ENCODE measurements at places on chromosomes 4 and X. TPM values are rescaled to one million over a fixed set of nuclear protein-coding genes. Genes with fewer than 3 reads are reported as not detected.

The SLC4A4 gene
- total RNA-seq: 16.8 TPM

The IL2 gene
- not detected for total RNA-seq

The UGT2B10 gene
- total RNA-seq: not detected

- H3K27ac ChIP-seq: no peak overlapping the region
- no peak for DNase-seq
- H3K4me3 ChIP-seq: no peak overlapping the region
- no peaks in the 10 kb centered on the region for H3K36me3 ChIP-seq
- H3K27me3 ChIP-seq: no peaks in the 10 kb centered on the region
These were observed 98.2 kb upstream of the HHIP start for GRCh38 chr4:144547678-144548298.

GRCh38 chr4:85901500-85901899 is 426.6 kb downstream of the ARHGAP24 start:
- no peaks in the 10 kb centered on the region for H3K36me3 ChIP-seq
- no peaks in the 10 kb centered on the region for H3K27me3 ChIP-seq
- no peaks in the 10 kb centered on the region for H3K4me1 ChIP-seq
- H3K27ac ChIP-seq: no peak overlapping the region

- no peaks in the 10 kb centered on the region for H3K36me3 ChIP-seq
- H3K4me1 ChIP-seq: peaks cover 6% of the 10 kb centered on the region
- H3K4me3 ChIP-seq: no peak overlapping the region
- H3K27me3 ChIP-seq: no peaks in the 10 kb centered on the region
- peak; percentile 91 for DNase-seq
- H3K27ac ChIP-seq: peak overlapping the region; percentile 8
These were observed 84.0 kb downstream of the WWC2 start for GRCh38 chr4:183182873-183183725.

DNA sequence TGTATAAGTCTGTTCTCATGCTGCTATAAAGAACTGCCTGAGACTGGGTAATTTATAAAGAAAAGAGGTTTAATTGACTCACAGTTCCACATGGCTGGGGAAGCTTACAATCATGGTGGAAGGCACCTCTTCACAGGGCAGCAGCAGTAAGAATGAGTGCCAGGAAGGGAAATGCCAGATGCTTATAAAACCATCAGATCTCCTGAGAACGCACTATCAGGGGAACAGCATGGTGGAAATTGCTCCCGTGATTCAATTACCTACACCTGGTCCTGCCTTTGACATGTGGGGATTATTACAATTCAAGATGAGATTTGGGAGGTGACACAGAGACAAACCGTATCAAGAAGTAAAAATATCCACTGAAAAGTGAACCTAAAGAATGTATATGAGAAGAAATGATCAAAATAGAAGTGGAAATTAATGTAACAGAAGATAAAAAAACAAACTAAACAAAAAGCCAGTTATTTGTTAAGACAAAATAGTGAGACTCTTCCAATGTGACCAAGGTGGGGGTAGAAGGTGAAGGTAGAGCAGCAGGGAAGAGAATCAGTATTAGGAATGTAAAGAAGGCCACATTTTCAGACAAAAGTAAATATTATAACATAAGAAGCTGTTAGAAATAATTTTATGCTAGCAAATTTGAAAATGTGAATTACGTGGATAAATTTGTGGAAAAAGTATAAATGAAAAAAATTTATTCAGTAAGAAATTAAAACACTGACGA is 372.9 kb downstream of the NKX6-1 start:
- no peak for DNase-seq
- H3K4me1 ChIP-seq: no peaks in the 10 kb centered on the region
- no peaks in the 10 kb centered on the region for H3K27me3 ChIP-seq
- no peak overlapping the region for H3K27ac ChIP-seq
- H3K36me3 ChIP-seq: no peaks in the 10 kb centered on the region

GRCh38 chr4:10983268-10983667 is 298.7 kb upstream of the CLNK start:
- H3K36me3 ChIP-seq: no peaks in the 10 kb centered on the region
- H3K4me1 ChIP-seq: no peaks in the 10 kb centered on the region
- H3K27me3 ChIP-seq: no peaks in the 10 kb centered on the region
- H3K27ac ChIP-seq: no peak overlapping the region
- no peak for DNase-seq

DNA sequence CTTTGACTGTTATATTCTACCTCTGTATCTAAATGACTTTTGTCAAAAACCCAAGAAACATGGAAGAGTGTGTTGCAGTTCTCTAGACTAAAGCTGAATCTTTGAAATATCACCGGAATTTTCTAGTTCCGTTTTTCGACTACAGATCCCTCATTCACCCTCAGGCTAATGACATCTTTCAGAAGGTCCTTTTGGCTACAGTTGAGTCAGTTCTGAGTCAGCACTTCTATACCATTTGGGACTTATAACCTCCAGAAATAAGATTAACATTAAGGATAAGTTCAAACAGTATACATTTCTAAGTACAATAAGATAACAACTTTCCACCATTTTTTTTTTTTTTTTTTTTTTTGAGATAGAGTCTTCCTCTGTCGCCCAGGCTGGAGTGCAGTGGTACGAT is 331.0 kb upstream of the CPXCR1 start:
- no peak overlapping the region for H3K27ac ChIP-seq
- no peaks in the 10 kb centered on the region for H3K4me1 ChIP-seq
- no peaks in the 10 kb centered on the region for H3K36me3 ChIP-seq

GRCh38 chr4:28518561-28519165 is 1658.0 kb downstream of the STIM2 start:
- H3K36me3 ChIP-seq: no peaks in the 10 kb centered on the region
- peak; percentile 76 for DNase-seq
- H3K27me3 ChIP-seq: no peaks in the 10 kb centered on the region
- no peaks in the 10 kb centered on the region for H3K4me1 ChIP-seq
- H3K27ac ChIP-seq: no peak overlapping the region
- no peak overlapping the region for H3K4me3 ChIP-seq

- H3K27me3 ChIP-seq: no peaks in the 10 kb centered on the region
- H3K4me1 ChIP-seq: no peaks in the 10 kb centered on the region
- no peak overlapping the region for H3K4me3 ChIP-seq
- DNase-seq: no peak
- H3K36me3 ChIP-seq: no peaks in the 10 kb centered on the region
These were observed 47.7 kb downstream of the ARHGEF38 start for GRCh38 chr4:105599932-105600655.

DNA sequence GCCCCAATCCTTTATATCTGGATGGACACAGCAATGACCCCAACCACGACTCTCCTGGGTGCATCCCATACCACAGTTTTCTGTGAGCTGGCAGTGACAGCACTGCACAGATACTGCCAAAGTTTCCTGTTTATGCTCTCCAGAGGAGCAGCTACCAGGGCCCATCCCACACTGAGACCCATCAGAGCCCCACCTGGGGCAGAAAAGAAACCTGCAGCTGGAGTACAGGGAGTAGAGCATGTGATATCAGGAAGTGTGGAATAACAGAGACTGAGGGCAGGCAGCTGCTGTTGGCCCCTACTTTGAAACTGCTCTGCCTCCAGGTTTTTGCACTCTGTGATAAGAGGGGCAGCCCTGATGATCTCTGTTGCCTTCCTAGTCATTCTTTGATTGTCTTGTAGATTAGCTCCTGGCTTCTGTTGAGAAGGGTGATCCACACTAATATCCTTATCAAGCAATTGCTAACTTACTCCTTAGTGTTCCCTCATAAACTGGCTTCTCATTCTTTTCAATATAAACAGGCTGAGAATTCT is 526.3 kb upstream of the TECRL start:
- no peak overlapping the region for H3K27ac ChIP-seq
- no peaks in the 10 kb centered on the region for H3K4me1 ChIP-seq
- no peak for DNase-seq
- no peaks in the 10 kb centered on the region for H3K27me3 ChIP-seq
- H3K36me3 ChIP-seq: no peaks in the 10 kb centered on the region

DNA sequence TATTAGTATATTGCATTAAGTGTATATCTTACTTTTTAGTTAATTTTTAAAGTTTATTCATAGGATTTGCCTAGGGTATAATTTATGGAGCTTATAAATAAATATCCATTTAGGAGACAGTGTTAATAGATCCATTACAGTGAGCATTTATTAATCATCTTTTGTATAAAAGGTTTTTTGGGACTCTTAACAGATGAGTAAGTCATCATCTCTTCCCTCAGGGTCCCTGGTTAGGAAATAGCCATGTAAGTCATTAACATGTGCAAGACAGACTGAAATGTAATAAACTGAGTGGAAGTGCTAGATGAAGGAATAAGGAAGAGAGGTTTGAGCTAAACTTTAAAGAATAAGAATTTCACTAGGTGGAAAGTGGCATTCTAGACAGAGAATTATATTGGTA is 69.2 kb downstream of the PAQR3 start:
- no peak for DNase-seq
- no peak overlapping the region for H3K27ac ChIP-seq
- H3K4me1 ChIP-seq: no peaks in the 10 kb centered on the region
- H3K27me3 ChIP-seq: no peaks in the 10 kb centered on the region
- peaks cover 17% of the 10 kb centered on the region for H3K36me3 ChIP-seq
- H3K4me3 ChIP-seq: no peak overlapping the region

DNA sequence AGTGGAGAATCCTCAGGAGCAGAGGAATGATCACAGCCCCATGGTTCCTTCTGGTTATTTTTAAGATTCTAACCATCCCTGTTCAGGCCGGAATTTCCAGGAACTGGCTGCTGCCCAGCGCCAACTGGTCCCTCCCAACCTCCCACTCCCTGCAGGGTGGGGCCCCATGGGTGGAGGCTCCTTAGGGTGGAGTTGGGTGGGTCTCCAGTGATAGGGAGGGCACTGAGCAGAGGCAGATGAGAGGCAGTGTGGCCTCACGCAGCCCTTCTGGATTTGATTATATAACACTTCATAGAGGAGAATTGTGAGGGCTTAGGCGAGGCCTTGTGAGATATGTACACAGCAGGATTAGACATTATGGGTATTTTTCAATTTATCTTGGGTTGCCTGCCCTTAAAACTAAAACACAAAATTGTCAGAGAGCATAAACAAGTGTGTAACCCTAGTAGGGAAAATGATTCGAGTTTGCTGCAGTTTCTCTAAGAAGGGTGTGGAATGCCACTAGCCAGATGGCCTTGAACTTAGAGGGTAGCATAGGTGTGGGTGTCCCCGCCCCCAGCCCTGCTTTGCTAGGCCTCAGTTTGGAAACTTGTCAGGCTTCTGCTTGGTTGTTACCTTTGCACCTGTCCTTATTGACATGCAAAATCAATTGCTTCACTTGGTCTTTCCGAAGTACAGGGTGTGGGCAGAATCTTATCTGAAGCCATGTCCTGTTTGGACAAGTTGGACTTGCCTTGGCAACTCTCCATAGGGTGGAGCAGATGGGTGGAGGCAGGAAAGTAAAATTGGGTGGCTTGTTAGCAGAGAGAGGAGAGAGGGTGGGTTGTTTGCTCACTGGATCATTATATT is 9.4 kb downstream of the KLF3 start:
- H3K36me3 ChIP-seq: no peaks in the 10 kb centered on the region
- DNase-seq: no peak
- peak overlapping the region; percentile 16 for H3K27ac ChIP-seq
- no peak overlapping the region for H3K4me3 ChIP-seq
- H3K4me1 ChIP-seq: peaks cover 44% of the 10 kb centered on the region

DNA sequence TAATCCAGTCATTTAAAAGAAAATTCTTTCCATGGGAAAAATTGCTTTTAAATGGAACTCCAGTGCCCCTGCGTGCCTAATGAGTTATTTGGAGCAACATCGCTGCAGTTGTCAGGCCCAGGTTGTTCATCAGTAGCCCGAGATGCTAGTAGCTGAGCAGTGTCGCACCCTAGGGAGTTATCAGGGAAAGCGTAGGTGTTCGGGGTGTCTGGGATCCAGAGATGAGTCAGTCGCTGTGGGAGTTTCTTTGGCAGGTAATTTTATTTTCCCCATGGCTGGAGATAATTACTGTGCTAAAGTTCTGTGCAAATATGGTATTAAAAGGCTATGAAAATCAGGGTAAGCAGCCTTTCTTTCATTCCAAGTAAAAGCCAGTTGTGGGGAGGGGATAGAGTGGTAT is 49.4 kb downstream of the ANXA3 start:
- no peak overlapping the region for H3K4me3 ChIP-seq
- no peak overlapping the region for H3K27ac ChIP-seq
- no peak for DNase-seq
- no peaks in the 10 kb centered on the region for H3K27me3 ChIP-seq
- no peaks in the 10 kb centered on the region for H3K4me1 ChIP-seq

DNA sequence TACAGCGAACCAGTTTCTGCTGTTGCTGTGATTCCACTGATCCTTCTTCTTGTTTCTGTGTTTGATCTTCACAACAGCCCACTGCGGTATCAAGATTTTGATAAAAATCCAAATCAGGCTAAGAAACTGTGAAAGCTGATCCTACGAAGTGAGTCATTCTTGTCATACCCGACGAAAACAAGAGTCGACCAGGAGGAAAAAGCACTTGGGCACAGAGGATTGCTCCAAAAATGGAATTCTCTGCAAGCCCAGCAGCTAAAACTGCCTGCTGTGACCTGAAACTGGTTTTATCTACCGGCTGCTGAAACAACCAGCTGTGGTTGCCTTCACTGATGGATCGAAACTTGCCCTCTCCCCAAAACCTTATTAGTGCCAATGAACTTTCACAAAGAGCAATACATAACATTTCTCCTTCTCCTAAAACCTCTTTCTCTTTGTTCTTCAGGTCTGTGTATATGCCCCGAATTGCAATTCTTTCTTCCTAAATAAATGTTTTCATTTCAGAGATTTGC is 607.0 kb upstream of the PRKX start:
- no peak overlapping the region for H3K4me3 ChIP-seq
- no peak for DNase-seq
- H3K36me3 ChIP-seq: no peaks in the 10 kb centered on the region
- no peaks in the 10 kb centered on the region for H3K27me3 ChIP-seq

- H3K4me1 ChIP-seq: no peaks in the 10 kb centered on the region
- no peak overlapping the region for H3K4me3 ChIP-seq
- DNase-seq: no peak
- H3K27me3 ChIP-seq: no peaks in the 10 kb centered on the region
- no peaks in the 10 kb centered on the region for H3K36me3 ChIP-seq
- H3K27ac ChIP-seq: no peak overlapping the region
These were observed 35.5 kb upstream of the SMAD1 start for GRCh38 chr4:145446184-145446583.

DNA sequence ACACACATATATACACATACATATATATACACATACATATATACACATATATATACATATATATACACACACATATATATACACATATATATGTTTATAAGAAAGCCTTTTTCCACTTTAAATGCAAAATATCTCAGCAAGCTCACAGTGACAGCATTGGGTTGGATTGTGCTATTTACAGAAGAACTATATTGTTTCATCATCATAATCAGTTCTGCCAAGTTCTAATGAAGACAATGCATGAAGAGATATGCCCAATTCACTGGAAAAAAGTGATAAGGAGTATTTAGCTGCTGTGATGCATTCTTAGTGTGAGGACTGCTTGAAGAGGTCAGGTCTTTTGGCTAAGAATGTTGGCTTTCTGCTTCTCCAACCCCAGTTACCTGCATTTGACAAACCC is 54.4 kb downstream of the RNF150 start:
- H3K4me3 ChIP-seq: no peak overlapping the region
- H3K27me3 ChIP-seq: no peaks in the 10 kb centered on the region
- peak; percentile 71 for DNase-seq
- H3K4me1 ChIP-seq: peaks cover 3% of the 10 kb centered on the region
- no peak overlapping the region for H3K27ac ChIP-seq

- DNase-seq: no peak
- no peaks in the 10 kb centered on the region for H3K27me3 ChIP-seq
- 0 out of 2 replicates have a peak, but pooled peaks cover 2% of the 10 kb centered on the region for H3K4me1 ChIP-seq
- no peak overlapping the region for H3K4me3 ChIP-seq
These were observed 1.3 kb downstream of the PQBP1 start for GRCh38 chrX:48899078-48899410.

GRCh38 chr4:970046-970745 is 3.2 kb downstream of the DGKQ start:
- no peak for DNase-seq
- no peak overlapping the region for H3K4me3 ChIP-seq
- H3K27me3 ChIP-seq: no peaks in the 10 kb centered on the region

GRCh38 chrX:130378024-130378669 is 7.3 kb downstream of the GPR119 start:
- H3K4me1 ChIP-seq: no peaks in the 10 kb centered on the region
- H3K27me3 ChIP-seq: peaks cover 5% of the 10 kb centered on the region
- H3K4me3 ChIP-seq: no peak overlapping the region
- DNase-seq: no peak
